CD14-positive monocyte (primary cell): ENCODE measurements at places on chromosomes 7 and 10.

DNA sequence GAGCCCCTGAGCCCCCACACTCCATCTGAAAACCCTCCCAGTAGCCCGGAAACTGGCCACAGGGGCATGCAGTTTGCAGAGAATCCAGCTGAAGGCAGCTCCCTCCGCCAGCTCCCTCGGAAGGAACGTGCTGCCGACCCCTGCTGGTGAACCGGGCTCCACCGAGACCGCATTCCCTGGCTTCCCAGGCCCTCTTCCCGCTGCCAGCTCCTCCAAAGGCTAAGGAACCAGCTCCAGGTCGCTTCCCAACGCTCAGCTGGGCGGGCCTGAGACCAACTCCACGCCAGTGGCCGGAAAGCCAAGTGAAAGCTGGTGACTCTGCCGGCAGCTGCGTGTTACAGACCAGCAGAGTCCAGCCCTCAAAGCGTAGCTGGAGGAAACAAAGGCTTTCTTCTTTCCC is 35.8 kb downstream of the GPER1 start:
- no peaks in the 10 kb centered on the region for H3K36me3 ChIP-seq
- no peak overlapping the region for H3K4me3 ChIP-seq
- DNase-seq, result no peak
- no peak overlapping the region for H3K27ac ChIP-seq
- peaks cover 4% of the 10 kb centered on the region for H3K4me1 ChIP-seq

DNA sequence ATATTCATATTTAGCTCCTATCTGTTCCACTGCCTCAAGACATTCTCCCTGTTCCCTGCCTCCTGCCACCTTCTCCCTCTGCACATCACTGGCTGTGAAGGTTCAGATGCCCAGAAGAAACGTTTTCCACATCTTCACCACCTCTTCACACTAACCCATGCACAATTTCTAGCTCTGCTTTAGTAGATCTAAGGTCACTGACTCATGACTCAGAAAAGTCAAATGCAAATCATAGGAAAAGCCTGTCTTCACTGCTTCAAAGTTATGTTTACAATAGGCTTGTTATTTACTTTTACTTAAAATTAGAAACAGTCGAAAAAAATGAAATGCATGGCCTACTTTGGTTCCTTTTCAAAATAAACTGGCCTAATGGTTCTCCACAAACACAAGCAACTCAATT is 2.5 kb downstream of the SCRN1 start:
- no peaks in the 10 kb centered on the region for H3K36me3 ChIP-seq
- H3K27ac ChIP-seq, result peak overlapping the region; percentile 76
- H3K4me3 ChIP-seq, result no peak overlapping the region
- peaks cover 47% of the 10 kb centered on the region for H3K4me1 ChIP-seq

DNA sequence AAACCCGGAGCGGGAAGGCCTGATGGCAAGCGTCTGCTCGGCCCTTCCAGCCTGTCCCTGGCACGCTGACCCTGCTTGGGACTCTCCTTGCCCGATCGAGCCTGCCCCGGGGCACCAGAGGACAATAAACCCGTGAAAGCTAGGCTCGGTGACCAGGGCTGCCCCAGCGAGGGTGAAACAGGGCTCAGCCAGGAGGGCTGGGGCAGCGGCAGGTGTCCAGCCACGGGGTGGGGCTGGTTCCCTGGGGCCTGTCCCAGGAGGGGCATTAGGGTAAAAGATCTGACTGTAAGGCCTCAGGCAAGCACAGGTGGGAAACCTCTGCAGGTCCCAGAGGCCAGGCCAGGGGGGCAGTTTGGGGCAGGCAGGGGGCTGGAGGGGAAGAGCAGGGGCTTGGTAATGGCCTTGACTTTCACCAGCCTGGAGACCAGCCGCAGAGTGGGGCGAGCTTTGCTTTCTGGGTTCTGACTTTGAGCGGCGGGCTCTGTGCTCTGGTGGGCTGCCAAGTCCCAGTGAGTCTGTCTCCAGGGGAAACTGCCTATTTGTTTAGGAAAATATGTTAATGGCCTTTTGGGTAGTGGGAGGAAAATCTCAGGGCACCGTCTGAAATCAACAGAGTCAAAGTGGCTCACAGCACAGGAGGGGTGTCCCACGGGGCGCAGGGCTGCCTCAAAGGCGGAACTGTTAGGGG is 68.2 kb upstream of the INPP5A start:
- no peaks in the 10 kb centered on the region for H3K27me3 ChIP-seq
- no peaks in the 10 kb centered on the region for H3K36me3 ChIP-seq
- DNase-seq, result no peak
- H3K27ac ChIP-seq, result no peak overlapping the region

DNA sequence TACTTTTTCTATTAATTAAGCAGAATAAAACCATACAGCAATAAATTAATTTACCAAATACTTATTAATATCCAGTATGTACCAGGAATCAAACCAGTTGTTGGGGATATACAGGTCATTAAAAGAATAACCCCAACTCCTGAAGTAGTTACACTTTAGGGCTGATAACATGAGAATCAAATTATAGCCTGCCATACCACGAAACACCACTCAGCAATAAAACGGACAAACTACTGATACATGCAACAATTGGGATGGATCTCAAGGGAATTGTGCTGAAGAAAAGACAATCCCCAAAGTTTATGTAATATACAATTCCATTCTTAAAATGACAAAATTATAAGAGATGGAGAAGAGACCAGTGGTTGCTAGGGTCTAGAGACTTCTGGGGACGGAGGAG is 22.7 kb downstream of the MCMBP start:
- peaks cover 40% of the 10 kb centered on the region for H3K4me1 ChIP-seq
- peaks cover 76% of the 10 kb centered on the region for H3K36me3 ChIP-seq
- no peaks in the 10 kb centered on the region for H3K27me3 ChIP-seq
- peak overlapping the region; percentile 63 for H3K27ac ChIP-seq
- H3K4me3 ChIP-seq, result no peak overlapping the region

GRCh38 chr7:141442781-141443180 is 108.4 kb upstream of the AGK start:
- no peak for DNase-seq
- H3K4me3 ChIP-seq, result no peak overlapping the region
- H3K27ac ChIP-seq, result no peak overlapping the region
- no peaks in the 10 kb centered on the region for H3K36me3 ChIP-seq
- H3K4me1 ChIP-seq, result no peaks in the 10 kb centered on the region

- H3K27ac ChIP-seq, result no peak overlapping the region
- peaks cover 9% of the 10 kb centered on the region for H3K27me3 ChIP-seq
- no peak overlapping the region for H3K4me3 ChIP-seq
- H3K4me1 ChIP-seq, result peaks cover 5% of the 10 kb centered on the region
Observed at GRCh38 chr10:118804262-118804773, 49.5 kb upstream of the CACUL1 start.

GRCh38 chr10:107577221-107577620 is 412.7 kb upstream of the SORCS1 start:
- H3K4me1 ChIP-seq, result no peaks in the 10 kb centered on the region
- no peak overlapping the region for H3K4me3 ChIP-seq
- H3K36me3 ChIP-seq, result no peaks in the 10 kb centered on the region

- no peak overlapping the region for H3K27ac ChIP-seq
- H3K27me3 ChIP-seq, result no peaks in the 10 kb centered on the region
- H3K4me3 ChIP-seq, result no peak overlapping the region
- no peaks in the 10 kb centered on the region for H3K4me1 ChIP-seq
- DNase-seq, result no peak
Observed at GRCh38 chr7:79287981-79288380, 165.5 kb downstream of the MAGI2 start.

DNA sequence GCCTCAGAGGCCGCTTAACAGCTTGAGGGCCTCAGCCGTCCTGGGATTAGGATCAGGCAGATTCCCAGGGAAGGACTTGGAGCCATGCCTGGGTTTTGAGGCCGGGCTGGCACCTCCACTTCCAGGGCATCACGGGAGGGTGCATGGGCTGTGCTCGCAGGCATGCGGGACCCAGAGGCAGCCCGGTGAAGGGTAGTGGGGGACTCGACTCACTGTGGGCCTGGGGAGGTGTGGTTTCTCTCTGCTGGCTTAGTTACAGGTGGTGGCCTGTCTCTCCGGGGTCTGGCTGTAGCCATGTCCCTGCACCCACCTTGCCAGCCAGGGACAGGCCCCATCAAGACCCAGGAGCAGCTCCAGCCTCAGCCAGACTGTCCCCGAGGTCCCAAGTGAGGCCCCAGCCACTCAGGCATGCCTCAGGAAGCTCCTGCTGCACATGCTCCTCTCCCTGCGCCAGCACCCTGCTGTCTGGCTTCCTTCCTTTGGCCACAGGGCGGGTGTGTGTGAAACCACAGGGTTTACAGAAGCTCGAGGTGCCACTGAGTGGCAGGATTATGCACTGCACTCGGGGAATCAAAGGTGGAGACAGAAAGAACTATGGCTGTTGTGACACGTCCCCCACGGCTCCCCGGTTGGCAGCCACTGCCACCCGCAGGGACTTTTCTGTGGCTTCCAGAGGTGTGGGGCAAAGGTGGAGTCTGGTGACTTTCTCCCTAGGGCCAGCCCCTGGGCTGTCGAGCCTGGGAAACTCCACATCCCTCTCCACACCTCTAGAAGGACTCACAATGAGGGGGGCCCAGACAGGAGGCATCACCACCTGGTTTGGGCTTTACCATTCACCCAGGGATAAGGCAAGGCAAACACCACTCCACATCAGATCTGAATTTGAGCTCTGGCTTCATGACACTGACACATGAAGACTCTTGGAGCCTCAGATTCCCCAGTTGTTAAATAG is 19.7 kb downstream of the GOLGA7B start:
- peaks cover 2% of the 10 kb centered on the region for H3K27me3 ChIP-seq
- no peaks in the 10 kb centered on the region for H3K36me3 ChIP-seq
- peaks cover 3% of the 10 kb centered on the region for H3K4me1 ChIP-seq
- no peak overlapping the region for H3K4me3 ChIP-seq
- peak; percentile 26 for DNase-seq

DNA sequence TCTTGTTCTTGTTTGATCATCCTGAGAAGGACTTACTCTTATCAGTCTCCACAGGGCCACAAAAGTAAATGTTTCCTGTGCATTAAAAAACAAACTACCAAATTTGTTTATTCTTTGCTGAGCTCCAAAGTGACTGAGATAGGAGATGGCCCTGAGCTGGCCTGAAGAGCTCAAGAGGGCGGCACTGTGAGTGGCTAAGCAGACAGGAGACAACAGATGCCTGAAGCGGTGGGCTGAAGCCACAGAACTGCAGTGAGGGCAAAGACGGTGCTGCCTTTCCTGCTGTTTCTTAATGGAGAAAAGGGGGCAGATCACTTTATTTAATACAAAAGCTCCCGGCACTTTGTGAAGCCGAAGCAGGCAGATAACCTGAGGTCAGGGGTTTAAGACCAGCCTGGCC is 379.6 kb downstream of the ARL4A start:
- no peak overlapping the region for H3K27ac ChIP-seq
- H3K4me1 ChIP-seq, result no peaks in the 10 kb centered on the region
- DNase-seq, result no peak
- H3K36me3 ChIP-seq, result no peaks in the 10 kb centered on the region
- no peak overlapping the region for H3K4me3 ChIP-seq

DNA sequence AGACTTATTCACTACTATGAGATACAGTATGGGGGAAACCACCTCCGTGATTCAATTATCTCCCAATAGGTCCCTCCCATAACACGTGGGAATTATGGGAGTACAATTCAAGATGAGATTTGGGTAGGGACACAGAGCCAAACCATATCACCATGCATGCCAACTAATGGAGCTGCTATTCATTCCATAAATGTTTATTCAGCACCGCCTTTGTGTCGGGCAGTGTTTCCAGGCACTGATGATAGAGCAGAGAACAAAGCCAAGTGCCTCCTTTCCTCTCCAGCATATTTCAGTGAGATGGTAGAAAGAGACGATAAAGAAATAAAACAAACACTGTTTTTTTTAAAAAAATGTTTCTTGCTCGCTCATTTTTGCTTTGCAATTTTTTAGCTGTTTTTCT is 295.9 kb upstream of the FOXK1 start:
- no peaks in the 10 kb centered on the region for H3K4me1 ChIP-seq
- no peak for DNase-seq
- H3K27me3 ChIP-seq, result no peaks in the 10 kb centered on the region
- no peaks in the 10 kb centered on the region for H3K36me3 ChIP-seq
- H3K27ac ChIP-seq, result no peak overlapping the region

DNA sequence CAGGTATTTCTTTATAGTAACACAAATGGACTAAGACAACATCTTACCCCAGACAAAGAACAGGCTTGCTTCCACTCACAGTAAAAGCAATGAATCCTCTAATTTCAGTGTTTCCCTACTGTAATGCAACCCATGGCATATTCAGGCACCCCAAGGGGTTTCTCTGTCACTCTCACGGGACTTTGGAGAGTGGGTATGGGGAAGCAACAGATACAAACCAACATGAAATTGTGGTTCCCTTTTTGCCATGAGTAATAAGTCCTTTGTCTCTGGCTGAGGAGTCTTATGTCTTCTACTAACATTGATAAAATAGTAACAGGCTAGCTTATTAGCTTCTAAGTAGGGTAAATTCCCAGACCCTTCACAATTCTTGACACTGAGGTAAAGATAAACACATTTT is 51.4 kb upstream of the AOAH start:
- H3K27me3 ChIP-seq, result no peaks in the 10 kb centered on the region
- H3K4me1 ChIP-seq, result peaks cover 59% of the 10 kb centered on the region
- H3K27ac ChIP-seq, result peak overlapping the region; percentile 90
- peak; percentile 86 for DNase-seq
- H3K36me3 ChIP-seq, result no peaks in the 10 kb centered on the region

DNA sequence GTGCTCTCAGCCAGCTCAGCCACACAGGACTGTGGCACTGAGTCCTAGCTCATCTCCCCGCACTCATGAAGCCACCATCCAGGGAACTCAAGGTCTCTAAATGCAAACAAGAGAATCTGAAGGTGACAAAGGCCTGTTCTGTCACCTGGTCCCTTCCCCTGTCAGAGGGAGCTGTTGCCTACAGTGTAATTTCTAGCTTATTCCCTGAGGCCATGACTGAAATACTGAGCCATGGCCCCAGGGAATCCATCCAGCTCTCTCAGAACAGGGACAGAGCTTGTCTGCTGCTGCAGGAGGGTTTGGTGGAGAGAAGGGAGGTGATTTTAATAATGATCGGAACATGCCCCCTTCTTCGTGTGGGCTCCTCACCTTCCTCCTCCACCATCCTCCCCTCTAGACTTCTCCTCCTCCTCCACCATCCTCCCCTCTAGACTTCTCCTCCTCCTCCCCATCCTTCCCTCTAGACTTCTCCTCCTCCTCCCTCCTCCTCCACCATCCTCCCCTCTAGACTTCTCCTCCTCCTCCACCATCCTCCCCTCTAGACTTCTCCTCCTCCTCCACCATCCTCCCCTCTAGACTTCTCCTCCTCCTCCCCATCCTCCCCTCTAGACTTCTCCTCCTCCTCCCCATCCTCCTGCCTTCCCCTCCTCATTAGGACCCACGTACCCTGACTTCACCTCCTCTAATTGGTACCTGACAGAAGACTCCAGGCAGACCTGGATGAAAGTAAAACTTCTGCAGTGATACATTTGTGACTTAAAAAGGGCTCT is 338.0 kb upstream of the MKI67 start:
- peak; percentile 52 for DNase-seq
- H3K4me1 ChIP-seq, result no peaks in the 10 kb centered on the region
- no peaks in the 10 kb centered on the region for H3K27me3 ChIP-seq
- no peak overlapping the region for H3K27ac ChIP-seq
- H3K4me3 ChIP-seq, result no peak overlapping the region

DNA sequence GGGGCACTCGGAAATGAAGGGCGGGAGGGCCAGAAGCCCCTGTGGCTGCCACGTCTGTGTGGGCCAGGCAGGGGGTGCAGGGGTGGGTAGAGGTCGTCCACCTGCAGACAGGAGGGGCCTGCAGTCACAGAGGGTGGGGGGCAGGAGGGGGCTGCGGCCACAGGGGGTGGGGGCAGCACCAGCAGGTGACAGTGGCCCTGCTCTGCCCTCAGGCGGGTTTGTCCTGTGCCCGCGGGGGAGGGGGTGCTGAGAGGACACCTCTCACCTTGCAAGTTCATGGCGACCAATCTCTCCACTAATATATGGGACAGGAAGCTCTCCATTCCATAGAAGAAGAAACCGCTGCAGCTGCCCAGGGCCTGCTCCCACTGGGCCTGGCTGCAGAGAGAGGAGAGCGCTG is 26.6 kb upstream of the NKX6-2 start:
- no peaks in the 10 kb centered on the region for H3K4me1 ChIP-seq
- no peak overlapping the region for H3K27ac ChIP-seq
- H3K36me3 ChIP-seq, result no peaks in the 10 kb centered on the region
